Breast epithelium (tissue), 4 donors: ENCODE measurements at places on chromosomes 5 and 9. TPM values are rescaled to one million over a fixed set of nuclear protein-coding genes. Genes with fewer than 3 reads are reported as not detected.

Gene C5orf52
- not detected for total RNA-seq

DNA sequence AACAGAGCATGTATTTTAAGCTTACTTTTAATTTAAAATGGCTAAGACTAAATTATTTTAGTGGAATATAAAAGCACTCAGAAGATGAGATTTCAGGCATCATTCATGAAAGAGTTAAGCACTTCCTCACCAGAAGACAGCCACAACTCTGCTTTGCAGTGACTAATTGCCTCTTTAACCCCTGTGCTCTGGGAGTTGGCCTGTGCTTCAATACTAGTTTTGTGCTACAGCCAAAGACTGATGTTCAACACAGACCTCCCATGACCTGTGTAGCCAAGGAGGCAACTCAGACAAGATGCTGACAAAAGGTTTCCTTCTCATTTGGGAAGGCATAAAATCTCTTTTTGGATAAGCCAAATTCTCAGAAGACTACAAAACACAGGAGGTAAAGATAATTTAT is 353.5 kb downstream of the FBXL17 start:
- H3K36me3 ChIP-seq: no peaks in the 10 kb centered on the region

Gene C1QTNF2
- under 0.01 TPM for total RNA-seq

DNA sequence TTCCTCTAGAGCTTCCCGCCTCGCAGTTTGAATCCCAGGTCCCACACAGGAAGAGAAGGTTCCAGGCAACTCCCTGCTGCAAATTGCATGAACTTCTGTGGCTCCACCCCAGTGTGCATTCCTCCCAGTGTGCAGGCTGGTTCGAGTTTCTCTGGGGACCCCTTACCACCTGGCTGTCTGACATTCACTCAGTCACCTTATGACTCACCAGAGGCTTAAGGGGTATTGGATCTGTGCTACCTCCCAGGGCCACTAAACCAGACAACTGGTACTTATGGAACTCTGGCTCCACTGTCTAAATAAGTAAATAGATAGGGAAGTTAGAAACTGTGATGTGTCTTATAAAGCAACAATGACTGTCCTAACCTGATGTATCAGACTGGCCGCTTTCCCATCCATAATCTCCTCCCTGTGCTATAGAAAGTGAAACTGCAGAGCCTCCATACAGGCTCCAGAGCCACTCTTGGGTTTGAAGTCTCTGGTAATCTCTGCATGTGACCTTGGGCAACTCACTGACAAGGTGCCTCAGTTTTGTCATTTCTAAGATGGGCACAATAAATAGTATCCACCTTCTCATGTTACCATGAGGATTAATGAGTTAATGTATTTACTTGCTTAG is 720.6 kb downstream of the SEMA5A start:
- no peak for DNase-seq
- H3K27me3 ChIP-seq: no peaks in the 10 kb centered on the region
- H3K4me3 ChIP-seq: no peak overlapping the region
- no peaks in the 10 kb centered on the region for H3K4me1 ChIP-seq
- H3K36me3 ChIP-seq: no peaks in the 10 kb centered on the region

DNA sequence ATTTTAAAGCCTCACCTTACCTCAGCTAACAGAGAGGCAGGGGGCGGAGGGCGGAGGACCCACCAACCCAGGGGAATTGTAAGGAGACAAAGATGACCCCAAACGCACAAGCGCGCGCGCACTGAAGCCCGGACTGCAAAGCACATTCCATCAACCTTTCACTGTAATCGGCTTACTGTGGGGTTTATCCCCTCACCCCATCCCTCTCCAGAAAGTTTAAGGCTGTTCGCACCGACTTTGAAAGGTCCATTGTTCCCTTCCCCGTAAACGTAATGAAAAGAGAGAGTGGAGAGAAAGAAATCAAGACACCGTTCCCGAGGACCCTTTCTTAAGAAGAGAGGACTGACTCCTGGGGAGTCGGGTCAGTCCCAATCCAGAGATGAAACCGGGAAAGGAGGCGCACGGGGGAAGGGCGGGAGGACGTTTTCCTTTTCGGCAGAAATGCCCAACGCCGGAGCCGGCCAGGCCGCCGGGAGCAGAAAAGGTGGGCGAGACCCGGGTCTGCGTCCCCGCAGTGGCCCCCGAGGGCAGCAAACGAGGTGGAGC is 464 bp downstream of the CEMIP2 start:
- peak; percentile 55 for DNase-seq
- peak overlapping the region; percentile 97 for H3K27ac ChIP-seq
- H3K4me1 ChIP-seq: peaks cover 13% of the 10 kb centered on the region
- H3K36me3 ChIP-seq: no peaks in the 10 kb centered on the region
- H3K27me3 ChIP-seq: no peaks in the 10 kb centered on the region

- no peak overlapping the region for H3K27ac ChIP-seq
- H3K36me3 ChIP-seq: no peaks in the 10 kb centered on the region
- H3K27me3 ChIP-seq: no peaks in the 10 kb centered on the region
- no peak for DNase-seq
- H3K4me1 ChIP-seq: no peaks in the 10 kb centered on the region
- H3K4me3 ChIP-seq: no peak overlapping the region
Measured at GRCh38 chr5:156137071-156137869, 189.7 kb upstream of the SGCD start.

Gene C9orf153
- 0.80 TPM for total RNA-seq

Gene IFNB1
- not detected for total RNA-seq
